NCI-H1417 treated with DMSO at 0.1 percent for 48 hours (cell line): ENCODE measurements at places on chromosomes 6 and 20.

- DNase-seq: no peak
Measured at GRCh38 chr6:117496383-117496990, 14.0 kb downstream of the DCBLD1 start.

DNA sequence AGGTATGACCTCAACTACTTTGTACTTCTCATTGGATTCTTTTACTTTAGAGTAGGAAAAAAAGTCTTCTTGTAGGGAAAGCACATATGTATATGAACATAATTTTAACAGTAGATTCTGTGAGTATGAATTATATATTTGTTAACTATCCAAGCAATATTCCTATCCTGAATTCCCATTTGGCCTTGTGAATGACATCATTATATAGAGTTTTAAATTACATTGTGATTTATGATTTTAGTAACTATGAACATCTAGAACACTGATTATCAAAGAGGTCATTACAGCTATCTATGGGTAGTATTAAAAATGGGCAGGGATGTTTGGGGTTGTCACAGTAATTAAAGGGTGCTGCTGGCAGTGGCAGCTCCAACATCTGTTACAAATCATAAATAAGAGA lies 163.9 kb upstream of the TFAP2D start:
- DNase-seq: no peak

- DNase-seq: no peak
Measured at GRCh38 chr6:111899531-111899930, 26.3 kb upstream of the FYN start.

GRCh38 chr20:6877633-6878032 lies 110.1 kb downstream of the BMP2 start:
- DNase-seq: no peak

- DNase-seq: no peak
Measured at GRCh38 chr6:43146709-43147688, 24.1 kb upstream of the SRF start.

GRCh38 chr20:14566505-14566904 lies 229.1 kb upstream of the FLRT3 start:
- DNase-seq: no peak

- DNase-seq: peak; percentile 15
Measured at GRCh38 chr20:41029150-41029901, 704 bp downstream of the TOP1 start.

DNA sequence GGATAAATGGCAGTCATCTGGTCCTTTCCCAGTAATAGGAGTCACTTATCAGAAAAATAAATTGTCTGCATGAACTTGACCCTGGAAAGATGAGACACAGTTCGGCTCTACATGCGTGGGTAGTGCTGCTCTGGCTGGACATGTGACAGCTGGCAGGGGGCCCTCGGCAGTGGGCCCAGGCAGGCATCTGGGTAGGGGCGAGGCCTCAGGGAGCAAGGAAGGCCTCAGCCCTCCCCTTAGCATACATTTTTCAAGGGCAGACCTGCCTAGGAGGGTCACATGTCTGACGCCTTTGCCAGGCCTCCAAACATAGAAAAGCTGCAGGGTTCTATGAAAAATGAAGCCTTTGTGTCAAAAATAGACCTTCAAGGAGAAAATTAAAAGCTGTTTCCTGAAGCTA lies 12.8 kb upstream of the ILRUN start:
- DNase-seq: no peak

DNA sequence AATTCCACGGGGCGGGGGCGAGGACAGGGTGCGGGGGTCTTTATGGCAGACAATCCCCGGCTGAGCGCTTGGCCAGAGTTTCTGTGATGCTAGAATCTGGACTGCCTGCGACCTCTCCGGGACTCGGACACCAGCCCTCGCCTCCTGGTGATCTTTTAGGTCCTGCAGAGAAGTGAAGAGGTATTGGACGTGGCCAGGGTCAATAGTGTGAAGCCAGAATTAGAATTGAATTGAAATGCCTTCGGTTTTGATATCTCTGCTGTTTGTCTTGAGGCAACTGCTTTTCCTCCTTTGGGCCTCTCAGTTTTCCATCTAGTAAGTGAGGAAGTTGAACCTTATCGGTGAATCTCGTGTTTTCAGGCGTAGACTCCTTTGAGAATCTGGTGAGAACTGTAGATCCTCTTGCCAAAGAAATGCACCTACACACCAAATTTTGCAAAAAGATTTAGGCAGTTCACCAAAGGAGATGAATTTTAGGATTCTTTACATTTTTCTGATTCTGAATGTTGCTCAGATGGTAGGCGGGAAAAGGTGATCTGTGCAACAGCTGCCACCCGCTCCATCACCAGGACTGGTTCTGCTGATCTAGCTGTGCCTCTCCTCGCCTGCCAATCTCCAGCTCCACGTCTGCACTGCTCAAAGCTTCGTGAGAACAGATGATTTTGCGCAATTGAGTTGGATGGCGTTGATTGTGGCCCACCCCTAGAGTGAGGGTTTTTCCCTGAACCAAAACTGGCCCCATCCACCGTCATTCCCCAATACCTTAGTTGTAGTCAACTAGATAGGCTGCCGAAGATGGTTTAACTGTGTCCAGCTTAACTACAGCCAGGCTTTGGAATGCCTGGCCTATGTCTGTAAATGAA lies 837 bp upstream of the OSER1 start:
- DNase-seq: no peak

GRCh38 chr6:106181664-106182418 lies 95.7 kb downstream of the PRDM1 start:
- no peak for DNase-seq

DNA sequence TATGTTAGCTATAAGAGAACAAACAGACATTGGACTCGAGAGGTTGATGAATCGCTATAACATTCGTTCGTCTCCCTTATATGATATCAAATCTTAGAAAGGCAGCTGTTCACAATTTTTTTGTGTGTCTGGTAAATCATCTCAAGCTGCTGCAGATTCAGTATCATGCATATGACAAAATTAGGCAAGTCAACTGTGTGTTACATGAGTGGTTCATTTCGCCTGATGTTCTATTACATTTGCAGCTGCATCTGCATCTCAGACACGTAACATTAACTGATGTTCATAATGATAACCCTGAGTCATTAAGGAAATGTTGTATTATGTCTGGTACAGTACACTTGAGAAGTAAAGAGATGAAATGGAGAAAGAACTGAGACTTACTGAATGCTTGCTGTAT lies 92.1 kb downstream of the NKAIN2 start:
- no peak for DNase-seq

- no peak for DNase-seq
Measured at GRCh38 chr6:162118706-162119105, 608.9 kb downstream of the PRKN start.

DNA sequence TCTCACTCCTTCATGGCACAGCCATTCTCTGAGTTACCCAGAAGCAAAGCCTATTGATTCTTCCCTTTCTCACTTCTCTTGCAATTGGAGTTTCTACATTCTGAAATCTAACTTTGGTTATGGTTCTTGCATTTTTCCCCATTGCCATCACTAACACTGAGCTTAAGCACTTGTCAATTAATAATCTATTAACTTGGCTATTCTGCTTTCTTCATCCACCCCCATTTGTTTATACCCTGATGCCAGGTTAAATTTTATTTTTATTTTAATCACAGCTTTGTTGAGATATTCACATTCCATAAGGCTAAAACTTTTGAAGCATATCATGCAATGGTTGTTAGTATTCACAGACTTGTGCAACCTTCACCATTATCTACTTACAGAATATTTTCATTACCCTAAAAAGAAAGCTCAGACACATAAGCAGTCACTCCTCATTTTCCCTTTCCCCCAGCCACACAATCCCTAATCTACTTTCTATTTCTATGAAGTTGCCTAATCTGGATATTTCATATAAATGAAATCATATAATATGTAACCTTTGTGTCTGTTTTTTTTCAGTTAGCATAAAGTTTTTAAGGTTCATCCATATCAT lies 222.3 kb downstream of the UBE3D start:
- DNase-seq: no peak

- DNase-seq: no peak
Measured at GRCh38 chr6:33826537-33826936, 22.7 kb upstream of the MLN start.

DNA sequence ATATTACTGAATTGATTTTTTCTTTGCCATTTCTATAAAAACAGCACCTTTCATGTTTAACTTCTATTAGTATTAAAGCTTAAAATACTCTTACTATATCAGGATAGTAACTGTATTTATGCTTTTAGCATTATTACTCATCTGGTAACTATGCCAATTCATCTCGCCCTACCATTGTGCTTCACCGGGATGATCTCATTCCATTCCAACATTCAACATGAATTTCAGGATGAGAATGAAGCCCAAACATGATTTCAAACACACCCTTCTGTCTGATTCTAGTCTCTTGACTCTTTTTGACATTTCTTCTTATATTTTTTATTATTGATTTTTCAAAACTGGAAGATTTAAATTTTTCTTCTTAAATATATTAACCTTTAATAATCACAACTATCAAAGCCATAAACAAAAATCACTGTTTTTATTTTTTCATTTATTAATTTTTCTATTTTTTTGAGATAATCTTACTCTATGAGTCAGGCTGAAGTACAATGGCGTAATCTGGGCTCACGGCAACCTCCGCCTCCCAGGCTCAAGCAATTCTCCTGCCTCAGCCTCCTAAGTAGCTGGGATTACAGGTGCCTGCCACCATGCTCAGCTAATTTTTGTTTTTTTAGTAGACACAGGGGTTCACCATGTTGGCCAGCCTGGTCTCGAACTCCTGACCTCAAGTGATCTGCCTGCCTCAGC lies 46.7 kb downstream of the GJA1 start:
- no peak for DNase-seq

DNA sequence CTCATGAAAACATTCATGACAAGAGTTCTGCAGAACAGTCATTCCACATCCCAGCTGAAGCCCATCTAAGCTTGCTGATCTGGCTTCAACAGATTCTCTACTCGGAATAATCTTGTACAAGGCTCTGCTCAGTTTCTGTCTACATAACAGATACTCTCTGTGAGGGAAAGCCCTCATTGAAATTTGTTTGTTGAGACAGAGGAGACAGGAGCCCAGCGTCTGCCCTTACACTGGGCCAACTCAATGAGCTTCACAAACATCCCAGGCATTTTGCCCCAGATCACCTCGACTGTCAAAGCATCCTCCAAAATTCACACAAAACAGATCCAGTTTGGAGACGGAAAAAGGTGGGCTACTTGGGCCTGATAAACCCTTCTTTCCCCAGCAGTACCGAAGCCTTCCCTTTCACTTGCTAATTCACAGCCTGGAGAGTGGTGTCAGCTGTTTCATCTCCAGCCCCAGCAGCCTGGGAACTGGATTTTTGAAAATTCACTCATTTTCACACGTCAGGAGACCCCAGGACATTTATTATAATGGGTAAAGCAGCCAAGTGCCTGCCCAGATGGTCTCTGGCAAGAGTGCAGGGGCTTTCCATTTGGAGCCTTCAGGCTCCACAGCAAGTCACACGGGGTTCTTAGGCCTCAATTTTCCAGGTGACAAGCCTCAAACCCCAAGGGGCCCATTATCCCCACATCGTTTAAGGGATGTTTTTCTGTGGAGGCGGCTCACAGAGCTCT lies 7.3 kb downstream of the CCDC167 start:
- no peak for DNase-seq

- no peak for DNase-seq
Measured at GRCh38 chr6:100134297-100134696, 140.3 kb upstream of the MCHR2 start.

GRCh38 chr6:13586603-13587542 lies 12.5 kb downstream of the SIRT5 start:
- no peak for DNase-seq

GRCh38 chr20:45507011-45507820 lies 8.2 kb downstream of the SPINT3 start:
- no peak for DNase-seq
